Stimulated activated CD4-positive, alpha-beta T cell treated with anti-CD3 and anti-CD28 coated beads, Interleukin-12 subunit alpha, Interleukin-12 subunit beta, amount 100 ng/mL, for 24 hours (primary cell): ENCODE measurements at places on chromosomes 7 and 10.
A peak's percentile ranks its signal among the peaks of the same experiment; 100 is the strongest.

DNA sequence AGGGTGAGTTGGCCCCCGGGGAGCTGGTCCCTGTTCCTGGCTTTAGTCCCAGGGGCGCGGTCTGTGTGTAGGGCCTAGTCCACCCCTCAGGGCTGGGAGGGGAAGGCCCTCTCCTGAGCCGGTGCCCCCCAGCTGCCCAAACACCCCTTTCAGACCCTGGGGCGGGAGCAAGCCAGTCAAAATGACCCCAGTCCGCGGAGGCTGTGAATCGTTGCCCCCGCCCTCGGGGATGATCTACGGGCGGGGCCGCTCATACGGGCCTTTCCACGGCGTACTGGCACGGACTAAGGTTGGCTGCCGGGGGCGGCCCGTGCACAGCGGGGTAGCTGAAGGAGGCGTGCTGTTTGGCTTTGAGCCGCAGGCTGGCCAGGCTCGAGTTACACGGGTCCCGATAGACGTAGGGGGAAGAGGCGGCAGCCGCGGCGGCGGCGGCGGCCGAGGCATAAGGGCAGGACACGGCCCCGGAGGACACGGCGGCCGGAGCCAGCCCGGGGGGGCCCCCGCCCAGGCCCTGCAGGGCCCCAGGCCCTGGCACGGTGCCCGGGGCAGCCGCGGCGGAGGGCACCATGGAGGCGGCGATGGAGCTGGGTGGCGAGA lies 4.3 kb downstream of the ELOVL3 start:
- peak; percentile 18 for DNase-seq

DNA sequence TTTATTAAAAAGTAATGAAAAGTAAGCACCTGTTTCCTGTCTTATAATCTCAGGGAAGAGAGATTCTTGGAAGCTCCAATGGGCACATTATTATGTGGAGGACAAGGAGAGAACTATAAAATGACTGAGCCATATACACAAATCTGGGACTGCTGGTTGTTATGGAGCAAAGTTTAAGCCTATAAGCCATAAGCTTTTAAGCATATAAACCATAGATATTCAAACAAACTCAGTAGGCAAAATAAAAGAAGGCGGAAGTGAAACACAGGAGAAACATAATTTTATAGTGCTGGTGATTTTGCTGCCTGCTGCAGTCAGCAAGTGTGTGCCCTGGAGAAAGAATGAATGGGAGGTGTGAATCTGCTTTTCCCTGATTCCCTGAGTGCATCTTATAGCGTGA lies 274.4 kb downstream of the KIF20B start:
- DNase-seq: no peak

GRCh38 chr7:148712678-148713329 lies 14.1 kb downstream of the CUL1 start:
- no peak for DNase-seq

DNA sequence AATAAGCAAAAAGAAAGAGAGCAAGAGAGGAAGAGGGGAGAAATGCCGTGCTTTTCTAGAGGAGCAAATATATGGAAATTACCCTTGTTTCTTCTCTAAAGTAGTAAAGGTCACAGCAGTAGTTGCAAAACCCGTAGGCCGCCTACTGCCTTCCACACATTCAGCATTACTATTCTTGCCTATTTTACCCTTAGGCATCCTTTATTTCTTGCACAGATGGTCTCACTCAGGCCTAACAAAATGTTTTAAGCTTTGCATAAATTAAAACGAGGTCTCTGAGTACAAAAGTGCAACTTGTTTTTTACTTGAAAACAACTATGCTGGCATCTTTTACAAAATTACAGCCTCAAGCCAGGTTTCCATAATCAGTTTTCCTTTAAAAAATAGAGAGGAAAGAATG lies 644.6 kb downstream of the AUTS2 start:
- no peak for DNase-seq

DNA sequence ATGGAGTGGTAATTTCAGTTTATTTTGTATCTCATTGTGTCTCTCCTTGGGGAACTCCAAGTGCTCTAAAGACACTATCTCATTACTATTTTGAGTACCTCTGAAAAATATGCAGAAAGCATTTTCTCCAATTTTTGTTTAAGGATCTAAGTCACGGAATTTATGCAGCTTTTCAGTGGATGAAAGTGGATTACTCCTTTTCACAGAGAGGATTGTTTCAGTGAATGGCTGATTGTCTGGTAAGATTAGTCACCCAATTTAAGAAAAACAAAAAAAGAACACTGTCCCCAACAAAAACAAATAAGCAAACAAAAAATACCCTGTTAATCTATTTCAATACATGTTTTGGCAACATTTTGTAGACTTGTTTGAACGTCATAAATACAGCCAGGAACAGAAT lies 338.3 kb upstream of the TEX47 start:
- DNase-seq: no peak

DNA sequence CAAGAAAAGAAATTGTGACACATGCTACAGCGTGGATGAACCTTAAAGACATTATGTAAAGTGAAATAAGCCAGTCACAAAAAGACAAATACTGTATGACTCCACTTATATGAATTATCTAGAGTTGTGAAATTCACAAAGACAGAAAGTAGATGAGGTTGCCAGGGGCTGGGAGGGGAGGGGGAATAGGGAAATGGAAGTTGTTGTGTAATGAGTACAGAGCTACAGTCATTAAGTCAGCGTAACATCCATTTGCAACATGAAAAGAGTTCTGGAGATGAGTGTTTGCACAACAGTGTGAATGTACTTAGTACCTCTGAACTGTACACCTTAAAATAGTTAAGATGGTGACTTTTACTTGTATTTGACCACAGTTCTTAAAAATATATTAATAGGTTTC lies 112.1 kb upstream of the CDK1 start:
- DNase-seq: no peak

GRCh38 chr7:105278973-105279687 lies 109.6 kb downstream of the SRPK2 start:
- no peak for DNase-seq

GRCh38 chr10:58588673-58589265 lies 76.1 kb downstream of the BICC1 start:
- DNase-seq: no peak

GRCh38 chr7:127844707-127845331 lies 186.4 kb downstream of the LRRC4 start:
- DNase-seq: no peak

GRCh38 chr10:69953851-69954250 lies 98.8 kb upstream of the MACROH2A2 start:
- no peak for DNase-seq

GRCh38 chr7:75843613-75844116 lies 30.1 kb upstream of the CCL24 start:
- no peak for DNase-seq

GRCh38 chr7:27124902-27125689 lies 5.5 kb downstream of the HOXA4 start:
- no peak for DNase-seq

GRCh38 chr7:90736968-90737939 lies 141.1 kb downstream of the CDK14 start:
- DNase-seq: no peak

- no peak for DNase-seq
Observed at GRCh38 chr7:940599-941408, 13.7 kb downstream of the ADAP1 start.

DNA sequence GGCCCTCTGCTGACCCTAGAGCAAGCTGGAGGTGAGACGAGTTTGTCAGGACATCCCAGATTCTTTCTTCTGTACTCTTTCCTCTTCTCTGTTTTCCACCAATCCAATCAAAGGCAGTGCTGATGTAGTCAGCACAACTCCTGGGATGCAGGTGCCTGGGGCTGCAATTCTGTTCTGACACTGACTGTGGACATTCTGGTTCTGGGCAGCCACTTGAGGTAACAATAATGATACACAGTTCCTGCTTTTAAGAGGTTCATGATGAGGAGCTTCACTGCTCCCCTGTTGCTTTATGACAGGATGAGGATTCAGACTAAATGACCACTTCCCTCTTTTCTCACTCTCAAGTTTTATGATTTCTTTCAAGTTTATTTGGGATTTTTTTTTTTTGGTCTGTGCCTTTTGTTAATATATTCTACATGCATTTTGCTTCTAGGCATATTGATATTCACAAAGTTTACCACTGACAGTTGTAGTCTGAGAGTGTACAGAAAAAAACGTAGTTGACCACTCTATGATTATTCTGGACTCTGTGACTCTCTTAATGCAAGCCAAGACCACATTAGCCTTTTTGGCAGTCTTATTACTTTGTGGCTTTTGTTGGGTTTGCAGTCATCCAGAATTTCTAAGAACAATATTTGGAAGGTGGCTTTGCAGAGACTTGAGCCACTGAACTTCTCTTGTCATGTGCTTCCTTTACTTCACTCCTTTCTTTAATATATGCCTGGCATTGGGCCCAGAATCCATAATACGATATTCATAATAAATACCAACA lies 247.6 kb downstream of the AUTS2 start:
- no peak for DNase-seq

DNA sequence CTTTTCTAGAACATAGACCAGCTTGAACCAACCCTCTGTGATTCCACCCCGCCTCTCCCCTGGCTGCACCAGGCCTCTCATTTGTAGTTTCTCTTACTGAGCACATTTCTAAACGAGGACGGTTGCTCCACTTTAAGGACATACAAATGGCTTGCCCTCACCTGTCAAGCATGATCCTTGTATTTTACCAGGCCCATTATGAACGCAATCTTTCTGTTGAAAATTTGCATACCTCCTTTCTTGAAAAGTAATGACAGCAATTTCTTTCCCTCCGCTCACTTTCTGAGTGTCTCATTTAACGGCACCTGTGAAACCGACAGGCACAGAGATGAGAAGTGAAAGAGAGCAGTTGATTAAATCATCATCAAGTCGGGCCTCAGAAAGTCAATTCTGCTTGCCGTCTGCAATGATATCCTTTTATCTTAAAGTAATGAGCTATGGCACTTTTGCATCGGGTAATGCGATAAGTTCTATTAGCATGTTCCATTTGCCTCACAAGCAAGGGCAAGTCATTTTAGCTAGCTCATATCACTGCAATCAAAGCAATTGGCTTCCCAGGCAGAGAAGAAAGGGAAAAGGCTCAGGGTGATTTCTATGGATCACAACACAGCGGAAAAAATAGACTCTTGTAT lies 705.6 kb upstream of the GALNT17 start:
- no peak for DNase-seq

DNA sequence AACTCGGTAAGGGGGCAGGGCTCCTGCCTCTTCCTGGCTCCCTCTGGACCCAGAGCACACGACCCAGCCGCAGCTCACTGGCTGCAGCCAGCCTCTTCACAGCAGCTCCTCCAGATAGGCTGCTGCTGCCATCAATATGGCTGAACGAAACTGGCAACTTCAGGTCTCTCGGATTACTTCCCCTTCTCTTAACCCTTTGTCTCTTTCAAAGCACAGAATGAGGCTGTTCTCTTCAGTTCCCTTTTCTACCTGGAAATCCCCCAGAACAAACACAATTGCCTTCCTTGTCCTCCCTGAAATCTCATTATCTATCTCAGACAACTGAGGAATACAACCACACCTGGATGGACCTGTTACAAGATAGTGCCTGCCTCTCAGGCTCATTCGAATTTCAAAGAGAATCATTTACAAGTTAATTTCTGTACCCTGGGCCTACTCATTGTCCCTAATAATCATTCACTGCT lies 193.4 kb upstream of the MBL2 start:
- DNase-seq: no peak

DNA sequence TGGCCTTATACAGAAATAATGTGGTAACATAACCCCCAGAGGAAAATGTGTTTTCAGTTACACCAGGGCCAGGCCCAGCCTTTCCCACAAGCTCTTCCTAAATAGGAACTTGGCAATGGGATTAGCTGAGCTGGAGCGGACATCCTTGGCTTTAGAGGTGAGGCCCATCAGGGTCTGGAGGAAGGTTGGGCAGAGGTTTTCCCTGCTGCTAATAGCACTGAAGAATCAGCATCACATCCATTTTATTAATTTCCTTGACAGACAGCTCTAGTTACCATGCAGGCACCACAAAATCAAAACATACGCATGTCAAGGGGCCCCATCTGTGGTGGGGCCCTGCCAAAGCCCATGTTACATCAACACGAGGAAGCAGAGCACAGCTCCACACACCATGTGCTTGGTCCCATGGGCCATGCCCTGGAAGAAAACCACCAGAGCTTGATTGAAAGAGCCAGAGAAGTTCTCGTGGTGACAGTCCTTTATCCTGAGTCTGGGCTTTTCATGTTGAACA lies 566.6 kb downstream of the KCNMA1 start:
- DNase-seq: no peak

GRCh38 chr10:56586461-56586891 lies 225.4 kb upstream of the ZWINT start:
- DNase-seq: no peak

DNA sequence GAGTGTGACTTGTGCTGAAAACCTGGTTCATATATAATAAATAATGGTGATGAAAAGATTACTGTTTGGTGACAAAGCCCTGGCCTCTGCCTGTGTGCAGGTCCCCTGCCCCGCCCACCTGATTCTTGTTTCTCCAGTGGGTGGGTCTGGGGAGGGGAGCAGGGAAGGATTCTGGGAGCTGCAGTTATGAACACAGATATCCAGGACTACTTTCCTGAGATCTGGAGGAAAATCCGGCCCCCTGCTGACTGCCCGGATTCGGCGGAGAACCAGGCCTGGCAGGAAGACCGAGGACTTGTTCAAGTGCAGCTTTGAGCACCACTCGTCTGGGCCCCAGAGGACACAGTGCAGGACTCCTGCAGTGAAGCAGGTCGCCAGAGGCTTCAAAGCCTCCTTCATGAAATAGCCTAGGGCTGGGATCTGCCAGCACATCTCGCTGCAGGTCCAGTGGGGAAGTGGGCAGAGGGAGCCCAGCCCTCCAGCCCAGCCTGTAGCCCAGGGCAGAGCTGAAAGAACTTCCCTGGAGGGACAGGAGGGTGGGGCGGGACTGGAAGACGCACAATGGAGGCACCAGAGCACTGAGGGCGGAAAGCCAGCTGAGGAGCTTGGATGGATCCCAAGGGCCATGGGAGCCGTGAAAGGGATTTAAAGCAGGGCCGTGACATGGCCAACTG lies 7.0 kb downstream of the ATP6V0E2 start:
- no peak for DNase-seq

DNA sequence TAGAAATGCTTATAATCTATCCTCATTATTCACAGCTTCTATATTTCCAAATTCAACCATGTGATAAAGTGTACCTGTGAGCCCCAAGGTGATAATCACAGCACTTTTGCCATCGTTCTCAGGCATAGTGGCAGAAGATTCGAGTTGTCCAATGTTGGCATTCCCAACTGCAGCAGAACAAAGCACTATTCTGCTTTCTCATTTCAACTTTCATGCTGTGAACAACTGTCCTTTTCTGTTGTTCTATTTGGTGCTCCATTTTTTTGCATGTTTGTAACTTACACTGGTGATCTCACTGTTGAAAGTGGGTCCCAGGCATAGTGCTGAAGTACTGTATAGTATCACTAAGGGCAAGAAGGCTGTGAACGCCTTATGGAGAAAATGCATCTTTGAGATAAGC lies 438.2 kb downstream of the PAXIP1 start:
- no peak for DNase-seq

DNA sequence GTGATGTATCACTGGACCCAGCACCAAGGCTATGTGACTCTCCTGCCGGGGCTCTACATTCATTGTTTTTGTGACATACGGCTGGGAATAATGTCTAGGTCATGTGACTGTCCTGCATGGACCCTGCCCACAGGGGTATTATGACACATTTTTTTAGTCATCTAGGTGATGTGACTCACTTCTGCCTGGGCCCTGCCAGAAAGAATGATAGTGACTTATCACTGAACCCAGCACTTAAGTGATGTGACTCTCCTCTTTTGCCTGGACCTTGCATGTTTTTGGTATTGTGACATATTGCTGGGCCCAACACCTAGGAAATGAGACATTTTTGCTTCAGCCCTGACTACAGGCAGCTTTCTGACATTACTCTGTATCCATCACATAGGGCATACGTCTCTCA lies 51.1 kb upstream of the ZNF107 start:
- DNase-seq: no peak
